HTR-8/SVneo (cell line): ENCODE measurements at places on chromosomes 16 and 17.

DNA sequence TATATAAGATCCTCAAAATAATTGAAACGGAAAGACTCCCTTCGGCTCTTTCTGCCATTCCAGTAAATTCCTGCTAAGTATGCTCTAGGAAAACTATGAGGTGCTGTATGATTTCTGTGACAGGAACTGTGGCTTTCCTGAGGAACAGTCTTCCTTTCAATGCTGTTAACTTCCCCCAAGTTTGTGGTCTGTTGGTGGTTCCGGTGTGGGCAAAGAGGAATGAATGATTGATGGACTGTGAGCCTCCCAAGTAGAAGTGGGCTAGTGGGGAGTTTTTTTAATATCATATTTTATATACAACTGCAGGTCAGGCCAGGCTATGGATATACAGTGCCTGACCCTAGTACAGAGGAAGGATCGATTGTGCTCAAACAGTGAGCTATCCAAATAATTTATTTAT lies 560.7 kb upstream of the RBFOX1 start:
- no peak for DNase-seq

DNA sequence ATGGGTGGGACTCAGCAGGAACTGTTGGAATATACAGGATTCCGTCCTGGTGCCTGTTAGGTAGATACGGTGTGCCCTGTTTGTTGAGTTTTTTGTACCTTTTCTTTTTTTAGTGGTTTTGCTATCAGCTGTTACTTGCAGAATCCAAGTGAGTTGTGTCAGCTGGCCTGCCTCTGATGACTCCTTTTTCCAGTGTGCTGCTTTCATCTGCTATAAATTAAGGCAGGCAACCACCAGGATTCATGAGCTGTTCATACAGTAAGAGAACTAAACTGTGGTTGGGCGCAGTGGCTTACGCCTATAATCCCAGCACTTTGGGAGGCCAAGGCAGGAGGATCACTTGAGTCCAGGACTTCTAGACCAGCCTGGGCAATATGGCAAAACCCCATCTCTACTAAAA lies 79.9 kb downstream of the WNT3 start:
- DNase-seq = no peak

- DNase-seq = no peak
Measured at GRCh38 chr17:55859301-55859795, 108.5 kb downstream of the PCTP start.

DNA sequence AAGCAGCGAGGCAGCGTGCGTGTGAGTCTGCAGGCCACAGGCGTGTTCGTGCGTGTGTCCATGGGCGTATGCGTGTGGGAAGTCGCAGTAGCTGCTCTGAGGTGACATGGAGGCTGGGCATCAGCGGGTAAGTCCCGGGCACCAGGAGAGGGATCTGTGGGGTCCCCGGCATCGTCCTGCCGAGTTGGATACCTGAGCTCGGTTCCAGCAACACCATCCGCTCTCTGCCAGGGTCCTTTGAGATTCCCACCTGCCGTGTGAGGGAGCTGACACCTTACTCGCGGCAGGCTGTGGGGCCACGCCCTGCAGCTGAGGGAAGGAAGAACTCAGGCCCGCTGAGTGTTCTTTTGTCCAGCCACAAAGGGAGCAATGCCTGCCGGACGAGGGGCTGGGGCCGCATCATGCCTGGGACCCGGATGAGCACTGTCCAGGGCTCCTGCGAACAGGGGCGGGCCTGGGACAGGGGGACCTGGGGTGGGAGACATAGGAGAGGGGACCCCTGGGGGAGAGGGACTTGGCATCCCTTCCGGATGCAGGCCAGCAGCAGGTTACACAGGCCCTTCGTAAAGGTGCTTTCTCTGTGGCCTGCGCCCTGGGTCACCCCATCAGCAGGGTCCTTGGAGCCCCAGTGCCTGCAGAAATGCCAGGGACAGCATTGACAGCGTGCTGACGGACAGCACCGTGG lies 5.0 kb upstream of the SNAI3 start:
- no peak for DNase-seq

DNA sequence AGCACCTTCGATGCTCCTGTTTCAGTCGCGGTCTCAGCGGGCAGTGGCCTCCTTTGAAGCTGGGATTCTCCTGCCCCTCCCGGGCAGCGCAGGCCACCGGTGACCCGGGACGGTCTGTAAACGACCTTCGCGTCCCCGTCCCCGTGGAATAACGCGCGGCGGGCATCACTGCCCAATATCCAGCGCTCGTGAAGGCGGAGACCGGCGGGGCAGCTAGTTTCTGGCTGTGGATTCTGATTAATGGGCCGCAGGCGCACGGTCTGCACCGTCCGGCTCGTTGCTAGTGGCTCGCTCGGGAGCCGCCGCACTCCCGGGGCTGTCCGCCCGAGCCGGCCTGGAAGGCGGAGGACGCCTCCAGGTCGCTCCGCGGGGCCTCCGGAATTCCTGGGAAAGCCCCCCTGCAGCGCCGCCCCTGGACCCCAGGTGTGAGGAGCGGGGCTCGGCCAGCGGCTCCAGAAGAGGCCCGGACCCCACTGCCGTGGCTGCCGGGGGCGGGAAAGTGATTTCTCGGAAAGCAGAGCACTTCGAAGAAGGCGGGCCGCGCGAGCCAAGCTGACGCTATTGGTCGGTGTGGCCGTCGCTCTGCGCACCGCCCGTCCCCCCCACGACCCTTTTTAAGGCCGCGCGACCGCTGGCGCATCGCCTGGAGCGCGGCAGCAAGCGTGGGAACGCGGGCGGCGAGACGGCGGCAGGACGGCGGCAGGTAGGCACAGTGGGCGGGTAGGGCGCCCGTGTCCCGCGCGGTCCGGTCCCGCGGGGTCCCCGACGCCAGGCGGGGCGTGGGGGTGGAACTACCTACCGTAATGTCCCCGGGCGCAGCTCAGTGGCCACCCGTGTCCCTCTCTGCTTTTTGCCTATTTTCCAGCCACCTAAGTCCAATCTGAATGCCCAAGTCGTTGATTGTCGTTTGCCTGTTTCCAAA lies at the start of gene IRF8:
IRF8 (plus strand) TSS at position 642 of the 922 bp plus-strand sequence. CDS start 3,854 bp downstream, outside the sequence.
- DNase-seq = peak; percentile 71

DNA sequence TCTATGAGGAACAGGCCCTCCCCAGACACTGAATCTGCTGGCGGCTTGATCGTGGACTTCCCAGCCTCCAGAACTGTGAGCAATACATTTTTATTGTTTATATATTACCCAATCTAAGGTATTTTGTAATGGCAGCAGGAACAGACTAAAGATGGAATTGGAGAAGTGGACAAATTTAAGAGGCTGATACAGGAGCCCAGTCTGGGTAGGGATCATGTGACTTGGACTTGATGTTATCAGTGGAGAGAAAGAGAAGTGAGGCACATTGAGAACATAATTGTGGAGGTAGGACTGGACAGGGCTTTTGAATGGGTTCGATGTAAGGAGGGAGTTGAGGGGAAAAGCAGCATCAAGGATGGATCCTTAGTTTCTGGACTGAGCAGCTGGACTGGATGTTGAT lies 93.8 kb downstream of the USP31 start:
- no peak for DNase-seq

DNA sequence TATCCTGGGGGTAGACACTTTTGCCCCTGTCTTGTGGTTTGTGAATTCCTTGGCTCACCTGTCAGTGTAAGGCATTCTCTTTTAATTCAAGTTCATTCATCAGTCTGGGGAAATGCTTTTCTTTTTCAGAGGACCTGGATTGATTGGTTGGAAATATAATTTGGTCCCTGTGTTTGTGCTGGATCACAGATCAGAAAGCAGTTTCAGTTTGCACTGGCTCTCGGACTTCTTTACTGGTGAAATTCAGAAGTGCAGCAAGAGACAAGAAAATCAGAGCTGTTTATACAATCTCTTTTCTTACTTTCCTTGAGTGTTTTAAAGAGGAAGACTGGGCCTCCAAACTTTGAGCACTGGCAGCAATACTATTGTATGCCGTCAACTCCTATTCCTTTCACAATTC lies 161.8 kb upstream of the KCNJ16 start:
- DNase-seq = no peak

- no peak for DNase-seq
Measured at GRCh38 chr17:51005768-51006167, 114.9 kb downstream of the SPAG9 start.

DNA sequence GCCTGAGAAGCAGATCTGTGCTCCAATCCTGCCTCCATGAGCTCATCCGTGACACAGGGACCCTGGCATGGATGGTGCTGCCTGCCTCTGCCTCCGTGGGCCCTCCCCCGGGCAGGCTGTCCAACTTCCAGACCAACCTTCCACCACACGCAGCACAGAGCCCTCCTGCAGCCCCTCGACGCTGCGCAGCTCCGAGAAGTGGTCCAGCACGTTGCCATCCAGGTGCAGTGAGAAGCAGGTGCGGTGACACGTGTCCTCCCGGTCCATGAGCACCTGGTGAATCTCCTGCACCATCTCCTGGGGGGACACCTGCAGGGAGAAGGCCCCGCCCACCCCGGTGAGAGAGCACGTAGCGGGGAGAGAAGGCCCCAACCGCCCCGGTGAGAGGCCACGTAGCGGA lies 8.4 kb downstream of the CLUH start:
- DNase-seq = no peak

GRCh38 chr17:76982408-76983074 lies 114.3 kb downstream of the MGAT5B start:
- DNase-seq = no peak

- peak; percentile 29 for DNase-seq
Measured at GRCh38 chr16:11742093-11742535, 543 bp downstream of the TXNDC11 start.

DNA sequence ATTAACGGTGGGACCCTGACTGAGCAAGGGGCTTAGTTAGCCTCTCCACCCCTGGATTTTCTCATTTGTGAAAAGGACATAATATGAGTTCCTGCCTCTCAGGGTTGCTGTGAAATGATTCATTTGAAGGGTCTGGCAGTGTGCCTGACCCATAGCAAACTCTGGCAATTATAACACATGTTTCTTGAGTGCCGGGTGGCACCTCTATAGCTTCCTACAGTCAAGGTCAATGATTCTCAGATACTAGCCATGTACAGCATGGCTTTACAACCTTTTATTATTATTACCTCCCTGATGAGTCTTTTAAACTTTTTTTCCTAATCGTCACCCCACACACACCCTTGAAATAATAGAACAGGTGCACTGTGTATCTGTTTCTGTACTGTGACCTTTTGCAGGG lies 42.1 kb downstream of the TMEM114 start:
- no peak for DNase-seq

DNA sequence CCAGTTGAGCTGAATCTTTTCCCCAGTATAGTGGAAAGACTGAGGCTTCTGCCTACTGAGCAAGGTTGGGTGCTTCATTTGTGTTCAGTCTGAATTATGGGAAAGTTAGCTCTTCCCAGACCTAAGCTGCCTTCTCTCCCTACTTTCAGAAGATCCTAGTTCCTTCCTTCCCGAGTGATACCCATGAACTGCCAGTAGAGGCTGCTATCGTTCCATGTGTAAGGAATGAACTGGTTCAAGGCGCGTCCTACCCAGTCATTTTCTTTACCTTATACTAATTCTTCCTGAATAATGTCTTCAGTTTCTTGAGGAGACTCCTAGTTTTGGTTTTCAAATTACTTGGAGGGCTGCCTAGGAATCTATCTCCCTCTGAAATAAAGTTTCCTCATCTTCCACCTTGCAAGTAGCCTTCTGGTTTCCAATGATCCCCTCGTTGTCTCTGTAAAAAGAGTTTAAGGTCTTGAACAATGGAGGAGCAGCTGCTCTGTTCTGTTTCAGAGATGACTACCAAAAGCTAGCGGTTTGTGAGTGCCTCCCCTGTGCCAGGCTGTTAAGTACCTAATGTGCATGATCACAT lies 934 bp upstream of the AOC2 start:
- peak; percentile 79 for DNase-seq

DNA sequence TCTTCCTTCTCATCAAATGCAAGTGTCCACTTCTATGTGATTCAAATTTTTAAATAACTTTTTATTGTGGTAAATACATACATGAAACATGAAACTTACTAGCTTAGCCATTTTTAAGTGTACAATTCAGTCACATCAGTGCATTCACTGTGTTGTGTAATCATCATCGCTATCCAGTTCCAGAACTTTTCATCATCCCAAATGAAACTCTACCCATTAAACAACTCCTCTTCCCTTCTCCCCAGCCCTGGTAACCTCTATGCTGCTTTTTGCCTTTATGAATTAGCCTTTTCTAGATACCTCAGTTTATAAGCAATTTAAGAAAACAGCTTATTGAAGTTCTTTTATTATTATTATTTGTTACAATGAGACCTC lies 41.1 kb upstream of the IL34 start:
- no peak for DNase-seq

DNA sequence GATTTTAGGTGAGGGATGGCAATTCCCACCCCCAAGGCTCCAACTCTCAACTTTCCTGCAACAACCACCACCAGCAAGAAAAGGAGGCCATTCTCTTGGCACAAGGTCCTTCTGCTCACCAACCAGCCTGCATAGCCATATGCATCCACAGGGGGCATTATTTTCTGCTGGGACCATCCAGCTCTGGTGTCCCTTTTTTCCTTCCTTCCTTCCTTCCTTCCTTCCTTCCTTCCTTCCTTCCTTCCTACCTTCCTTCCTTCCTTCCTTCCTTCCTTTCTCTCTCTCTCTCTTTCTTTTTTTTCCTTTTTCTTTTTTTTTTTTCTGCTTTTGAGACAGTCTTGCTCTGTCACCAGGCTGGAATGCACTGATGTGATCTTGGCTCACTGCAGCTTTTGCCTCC lies 21.1 kb upstream of the COX10 start:
- DNase-seq = no peak

GRCh38 chr16:2026461-2027023 lies at the start of gene NHERF2:
TSS of gene NHERF2 (plus strand) at chr16:2026902. CDS start at chr16:2027006, 104 bp downstream.
- no peak for DNase-seq

GRCh38 chr16:2532494-2533141 lies 1.4 kb upstream of the CEMP1 start:
- peak; percentile 48 for DNase-seq

DNA sequence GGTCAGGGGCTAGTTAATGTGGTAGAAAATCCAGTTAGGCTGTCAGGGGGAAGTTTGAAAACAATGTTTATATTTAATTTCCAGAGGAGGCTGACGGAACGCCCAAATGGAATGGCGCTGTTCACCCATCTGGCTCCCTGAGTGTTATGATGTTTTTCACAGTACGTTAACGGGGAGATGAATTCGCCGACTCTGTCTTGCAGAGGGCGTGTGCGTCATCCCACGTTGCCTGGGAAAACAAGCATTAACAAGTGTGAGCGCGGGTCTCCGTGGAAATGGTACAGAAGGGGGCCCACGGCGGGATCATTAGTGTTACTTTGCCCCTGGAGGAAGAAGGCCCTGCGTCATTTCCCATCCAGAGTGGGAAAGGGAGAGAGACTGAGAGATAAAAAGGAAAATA lies 29.6 kb downstream of the RGS9 start:
- no peak for DNase-seq

DNA sequence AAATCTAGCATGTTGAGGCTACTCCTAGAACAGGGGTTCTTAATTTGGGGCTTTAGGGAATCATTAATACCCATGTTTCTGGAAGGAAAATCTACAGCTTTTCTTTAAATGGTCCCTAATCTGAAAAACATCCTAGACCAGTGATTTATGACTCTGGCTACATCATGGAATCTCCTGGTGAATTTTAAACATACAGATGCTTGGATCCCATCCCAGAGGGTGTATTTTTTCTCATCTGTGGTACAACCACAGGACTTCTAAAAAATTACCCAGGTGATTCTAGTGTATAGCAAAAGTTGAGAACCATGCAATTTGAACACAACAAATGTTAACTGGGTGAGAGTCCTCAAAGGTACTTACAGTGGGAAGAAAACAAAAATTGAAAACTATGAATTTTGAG lies 41.5 kb downstream of the KANSL1 start:
- DNase-seq = no peak

- DNase-seq = no peak
Measured at GRCh38 chr17:42917236-42917603, 16.6 kb downstream of the G6PC1 start.

GRCh38 chr17:74307984-74308773 lies 17.8 kb upstream of the KIF19 start:
- DNase-seq = no peak
